ENCODE measurements at places on chromosomes 12 and 14. TPM values are rescaled to one million over a fixed set of nuclear protein-coding genes. Genes with fewer than 3 reads are reported as not detected.
A peak's percentile ranks its signal among the peaks of the same experiment; 100 is the strongest.

PTGDR gene
- total RNA-seq: not detected

GRCh38 chr14:88838015-88838414 lies 13.6 kb downstream of the TTC8 start:
- no peak overlapping the region for H3K4me3 ChIP-seq
- DNase-seq: no peak
- H3K27me3 ChIP-seq: no peaks in the 10 kb centered on the region

GRCh38 chr12:67772267-67773169 lies 124.0 kb downstream of the DYRK2 start:
- H3K27me3 ChIP-seq: no peaks in the 10 kb centered on the region
- peaks cover 34% of the 10 kb centered on the region for H3K4me1 ChIP-seq
- no peaks in the 10 kb centered on the region for H3K36me3 ChIP-seq
- peak overlapping the region; percentile 10 for H3K4me3 ChIP-seq
- peak; percentile 31 for DNase-seq

DNA sequence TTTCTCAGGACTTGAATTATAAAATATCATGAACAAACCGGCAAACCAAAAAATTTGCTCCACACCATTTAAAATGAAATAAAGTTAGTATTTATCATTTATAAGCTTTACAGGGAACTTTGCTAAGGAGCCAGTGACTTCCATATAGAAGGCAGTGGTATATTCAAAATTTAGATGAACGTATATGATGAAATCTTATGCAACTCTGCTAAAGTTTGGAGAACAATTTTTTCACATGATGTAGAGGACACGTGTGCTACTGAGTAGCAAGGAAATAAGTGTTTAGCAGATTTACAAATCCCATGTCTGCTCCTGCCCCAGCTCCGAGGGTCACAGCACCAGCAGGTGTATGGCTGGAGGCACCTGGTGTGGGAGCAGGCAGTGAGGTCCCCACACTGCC lies 70.8 kb upstream of the IFNG-AS1 start:
- H3K4me3 ChIP-seq: no peak overlapping the region
- no peaks in the 10 kb centered on the region for H3K27me3 ChIP-seq
- H3K27ac ChIP-seq: no peak overlapping the region
- H3K4me1 ChIP-seq: peaks cover 59% of the 10 kb centered on the region
- no peak for DNase-seq

GRCh38 chr12:91565246-91565645 lies 382.6 kb upstream of the DCN start:
- no peak overlapping the region for H3K27ac ChIP-seq
- no peaks in the 10 kb centered on the region for H3K36me3 ChIP-seq
- H3K27me3 ChIP-seq: no peaks in the 10 kb centered on the region

GRCh38 chr12:49131894-49132461 lies 783 bp upstream of the TUBA1B start:
- peaks cover 36% of the 10 kb centered on the region for H3K4me1 ChIP-seq
- H3K27me3 ChIP-seq: peaks cover 15% of the 10 kb centered on the region
- DNase-seq: no peak
- H3K36me3 ChIP-seq: peaks cover 35% of the 10 kb centered on the region
- H3K27ac ChIP-seq: peak overlapping the region; percentile 65
- H3K4me3 ChIP-seq: peak overlapping the region; percentile 85

DNA sequence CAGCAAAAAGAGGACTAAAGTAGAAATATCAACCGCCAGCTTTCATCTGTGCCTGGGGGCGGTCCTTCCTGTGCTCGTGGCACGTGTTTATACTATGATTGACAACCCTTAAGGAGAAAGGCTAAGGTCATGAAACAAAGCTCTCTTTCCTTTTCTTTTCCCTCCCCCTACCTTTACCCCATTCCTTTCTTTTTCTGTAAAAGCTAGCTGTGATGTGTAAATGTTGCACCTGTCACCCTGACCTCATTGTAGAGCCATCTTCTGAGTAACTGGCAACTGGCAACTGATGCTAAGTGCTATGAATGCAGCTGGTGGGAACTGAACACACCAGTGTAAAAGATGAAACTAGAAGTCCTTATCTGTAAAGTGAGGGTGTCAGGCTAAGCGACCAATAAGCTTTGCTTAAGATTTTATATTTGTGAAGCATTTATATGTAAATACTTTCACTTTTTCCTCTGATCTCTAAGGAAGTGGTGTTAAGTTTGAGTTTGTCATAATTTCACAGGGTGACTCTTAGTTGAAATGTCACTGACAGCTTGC lies 102.8 kb upstream of the BCAT1 start:
- H3K27ac ChIP-seq: no peak overlapping the region
- H3K36me3 ChIP-seq: no peaks in the 10 kb centered on the region
- peaks cover 20% of the 10 kb centered on the region for H3K27me3 ChIP-seq

DNA sequence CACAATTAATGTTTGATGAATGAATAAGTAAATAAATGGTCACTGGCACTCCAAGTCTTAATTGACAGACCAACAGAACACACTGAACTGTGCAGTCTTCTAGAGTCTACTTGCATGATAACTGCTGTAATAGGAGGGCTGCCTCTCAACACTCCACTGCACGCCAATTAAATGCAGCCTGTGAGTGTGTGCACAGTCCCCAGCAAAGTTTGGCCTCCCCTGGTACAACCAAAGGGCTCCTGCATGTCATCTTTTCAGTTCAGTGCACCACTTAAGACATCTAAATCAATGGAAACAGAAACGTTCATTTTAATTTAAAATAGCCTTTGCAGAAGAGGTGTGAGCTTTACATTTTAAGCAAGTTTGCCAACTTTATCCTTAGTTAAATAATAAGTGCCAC lies 121.7 kb upstream of the USP15 start:
- no peak overlapping the region for H3K27ac ChIP-seq
- no peaks in the 10 kb centered on the region for H3K27me3 ChIP-seq
- no peak overlapping the region for H3K4me3 ChIP-seq
- no peak for DNase-seq
- no peaks in the 10 kb centered on the region for H3K4me1 ChIP-seq

GRCh38 chr12:124508381-124509079 lies 58.9 kb downstream of the NCOR2 start:
- DNase-seq: peak; percentile 18
- peaks cover 86% of the 10 kb centered on the region for H3K4me1 ChIP-seq

GRCh38 chr14:73272393-73272792 lies 35.1 kb downstream of the PAPLN start:
- DNase-seq: no peak
- H3K4me3 ChIP-seq: no peak overlapping the region
- peaks cover 19% of the 10 kb centered on the region for H3K36me3 ChIP-seq
- no peak overlapping the region for H3K27ac ChIP-seq

GRCh38 chr12:66361703-66362102 lies 59.4 kb downstream of the HELB start:
- H3K27me3 ChIP-seq: peaks cover 4% of the 10 kb centered on the region
- H3K4me1 ChIP-seq: peaks cover 8% of the 10 kb centered on the region
- no peak overlapping the region for H3K27ac ChIP-seq
- no peaks in the 10 kb centered on the region for H3K36me3 ChIP-seq

GRCh38 chr12:52913431-52913821 lies 8.6 kb upstream of the KRT8 start:
- H3K27ac ChIP-seq: no peak overlapping the region
- H3K4me1 ChIP-seq: peaks cover 4% of the 10 kb centered on the region
- no peaks in the 10 kb centered on the region for H3K27me3 ChIP-seq
- no peak for DNase-seq

All from HFFc6 (cell line).